EL (cell line): ENCODE measurements at places on chromosomes 2 and 18.
A peak's percentile ranks its signal among the peaks of the same experiment; 100 is the strongest.

DNA sequence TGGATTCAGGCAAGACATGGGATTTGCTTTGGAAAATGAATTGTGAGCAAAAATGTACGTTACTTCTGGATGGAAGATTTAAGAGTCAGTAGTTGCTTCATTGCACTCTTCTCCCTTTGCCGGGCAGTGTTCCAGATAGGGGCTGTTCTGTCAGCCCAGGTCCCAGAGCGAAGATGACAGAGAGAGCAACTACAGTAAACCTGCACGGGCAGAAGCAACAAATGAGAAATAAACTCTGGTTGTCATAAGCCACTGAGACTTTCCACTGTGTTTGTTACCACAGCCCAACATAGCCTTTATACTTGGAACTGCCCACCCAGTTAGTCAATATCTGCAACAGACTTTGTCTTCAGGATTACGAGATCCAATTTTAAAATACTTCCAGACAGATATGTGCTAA, 83.3 kb downstream of the CACNB4 start:
- no peak for DNase-seq

- peak; percentile 29 for DNase-seq
Observed at GRCh38 chr18:29188760-29189159, 1011.8 kb upstream of the CDH2 start.

DNA sequence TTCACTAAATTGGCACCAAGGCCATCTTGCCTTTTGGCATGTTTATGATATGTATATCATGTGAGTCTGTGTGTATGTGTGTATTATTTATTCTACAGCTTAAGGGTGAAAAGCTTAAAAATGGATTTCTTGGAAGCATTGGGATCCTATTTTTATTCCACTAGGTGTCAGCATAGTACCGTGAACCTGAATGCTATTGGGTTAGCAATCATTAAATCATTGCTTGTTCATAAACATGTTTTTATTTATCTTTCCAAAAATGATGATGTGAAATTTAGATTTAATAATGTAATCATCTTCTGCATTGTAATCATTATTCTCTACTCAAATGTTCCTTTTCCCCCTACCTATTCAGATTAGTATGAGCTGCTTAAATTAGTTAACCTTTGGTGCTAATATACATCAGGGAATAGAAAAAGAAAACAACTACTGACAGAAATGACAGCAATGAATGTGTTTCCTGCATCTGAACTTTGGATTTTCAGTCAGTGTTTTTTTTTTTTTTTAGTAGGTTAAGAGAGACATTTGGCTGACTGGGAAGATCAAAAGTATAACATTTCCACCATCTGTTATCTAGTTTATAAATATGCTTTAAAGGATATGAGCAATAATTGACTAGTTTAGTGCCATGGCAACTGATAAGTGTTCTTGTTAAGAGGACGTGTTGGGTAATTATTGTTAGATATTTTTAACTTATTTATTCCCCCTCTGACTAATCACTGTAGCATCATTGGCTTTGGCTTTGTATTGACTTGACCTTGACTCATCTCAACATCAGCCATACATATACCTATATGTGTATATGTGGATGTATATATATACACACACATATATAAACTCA, 14.1 kb upstream of the ZSWIM2 start:
- DNase-seq = peak; percentile 46

GRCh38 chr2:224039770-224040440, 819 bp upstream of the SERPINE2 start:
- no peak for DNase-seq

DNA sequence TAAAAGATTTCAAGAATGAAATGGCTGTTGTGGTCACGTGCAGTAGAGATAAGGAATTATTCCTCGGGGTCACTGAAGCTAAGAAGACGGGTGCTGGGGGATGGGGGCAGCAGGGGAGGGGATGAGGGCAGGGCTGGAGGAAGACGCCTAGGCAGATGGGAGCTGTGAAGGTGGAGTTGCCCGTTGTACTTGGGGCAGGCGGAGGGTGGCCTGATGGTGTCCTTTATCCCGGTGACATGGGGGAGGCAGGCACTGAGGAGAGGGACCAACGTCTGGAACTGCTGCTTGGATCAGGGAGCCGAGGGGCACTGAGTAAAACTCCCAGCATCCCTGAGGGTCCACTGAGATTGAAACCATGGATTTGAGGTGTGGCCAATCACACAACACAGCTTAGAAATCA, 64.9 kb downstream of the ZCCHC2 start:
- DNase-seq = no peak

DNA sequence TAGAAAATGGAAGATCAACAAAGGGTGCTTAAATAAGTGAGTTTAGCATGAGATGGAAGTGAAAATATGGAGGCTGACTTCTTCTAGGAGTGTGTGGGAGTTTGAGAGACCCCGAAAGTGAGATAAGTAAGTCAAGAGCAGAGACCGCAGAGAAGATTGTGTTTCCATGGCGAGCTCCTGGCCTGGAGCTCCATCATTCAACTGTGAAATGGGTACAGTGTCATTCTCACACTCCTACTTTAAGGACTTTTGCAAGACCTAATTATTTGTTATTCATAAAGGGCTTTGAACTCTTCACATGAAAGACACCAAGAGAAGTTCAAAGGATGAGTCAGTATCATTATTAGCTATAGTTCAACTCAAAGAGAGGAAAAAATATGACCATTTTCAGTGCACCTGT, 134.2 kb upstream of the PIK3C3 start:
- DNase-seq = no peak

- DNase-seq = peak; percentile 64
Observed at GRCh38 chr18:3248658-3249359, 1.2 kb downstream of the MYL12A start.

GRCh38 chr2:226334981-226335720, 464.5 kb downstream of the IRS1 start:
- peak; percentile 46 for DNase-seq

DNA sequence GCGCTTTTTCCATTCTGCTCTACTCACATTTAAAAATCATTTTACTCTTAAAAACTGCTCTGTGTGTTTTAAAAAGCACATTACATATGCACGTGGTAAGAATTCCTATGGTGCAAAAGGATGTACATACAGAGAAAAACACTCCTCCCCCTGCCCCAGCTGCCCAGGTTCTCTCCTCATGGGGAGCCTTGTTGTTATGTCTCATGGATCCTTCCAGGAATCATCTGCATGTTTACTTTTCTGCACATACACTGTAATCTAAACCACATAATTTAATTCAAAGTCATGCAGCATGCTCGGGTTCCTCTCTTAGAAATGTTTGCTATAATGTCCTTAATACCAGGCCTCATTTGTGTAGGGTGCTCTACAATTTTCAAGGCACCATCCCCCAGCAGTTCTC, 243.3 kb downstream of the LOXHD1 start:
- no peak for DNase-seq

DNA sequence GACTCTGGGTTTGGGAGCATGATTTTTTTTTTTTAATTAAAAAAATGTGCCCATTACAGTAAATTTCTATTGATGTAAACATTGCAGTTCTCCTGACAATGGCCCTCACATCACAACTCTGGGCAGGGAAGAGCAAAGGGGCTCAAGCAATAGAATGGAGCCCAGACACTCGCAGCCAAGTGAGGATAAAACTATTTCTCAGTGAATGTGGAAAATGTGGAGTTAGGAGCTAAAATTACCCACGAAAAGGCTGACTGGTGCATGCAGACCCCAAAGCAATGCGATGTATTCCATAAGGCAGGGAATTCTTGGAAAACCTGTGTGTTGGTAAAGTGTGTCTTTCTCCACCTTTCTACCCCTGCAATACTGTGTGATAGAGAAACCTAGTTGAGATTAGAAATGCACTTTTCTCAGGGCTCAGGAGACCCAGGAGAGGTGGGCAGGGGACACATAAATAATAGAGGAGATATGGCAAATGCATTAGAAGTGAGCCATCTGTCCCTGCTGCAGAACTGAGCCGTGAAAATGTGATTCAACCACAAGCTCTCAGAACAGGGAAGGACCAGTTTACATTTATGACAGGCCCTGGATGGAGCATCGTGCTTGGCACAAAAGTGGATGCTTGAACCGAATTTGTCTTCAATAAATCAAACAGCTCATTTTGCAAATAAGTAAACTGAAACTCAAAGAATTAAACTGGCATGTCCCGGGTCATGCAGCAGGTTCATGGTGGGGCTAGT, 100.1 kb downstream of the MYCN start:
- DNase-seq = no peak

GRCh38 chr2:9665898-9666297, 35.1 kb upstream of the YWHAQ start:
- peak; percentile 95 for DNase-seq

- DNase-seq = no peak
Observed at GRCh38 chr2:217273162-217273561, 413.3 kb upstream of the TNP1 start.

DNA sequence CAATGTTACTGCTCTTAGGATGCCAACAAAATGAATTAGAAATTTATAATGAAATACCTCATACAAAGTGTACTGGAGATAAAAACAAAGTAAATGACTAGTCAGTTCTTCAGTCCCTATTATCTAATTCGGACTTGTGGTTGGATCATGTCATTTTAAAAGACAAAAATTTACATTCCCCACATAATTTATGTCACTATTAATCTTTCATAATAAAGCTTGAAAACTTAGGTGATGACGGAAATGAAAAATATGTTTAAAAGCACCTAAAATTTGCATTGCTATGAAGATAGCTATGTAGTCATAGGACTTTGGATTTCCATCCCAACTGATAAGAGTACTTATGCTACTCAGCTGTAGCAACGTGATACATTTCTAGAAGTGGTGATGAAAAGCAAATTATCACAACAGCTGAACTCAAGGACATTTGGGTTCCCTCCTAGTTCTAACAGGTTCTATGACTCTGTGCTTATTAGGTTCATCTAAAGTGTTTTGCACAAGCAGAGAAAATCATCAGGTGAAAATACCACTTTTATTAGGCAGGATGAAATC, 58.4 kb downstream of the LRPPRC start:
- DNase-seq = no peak

DNA sequence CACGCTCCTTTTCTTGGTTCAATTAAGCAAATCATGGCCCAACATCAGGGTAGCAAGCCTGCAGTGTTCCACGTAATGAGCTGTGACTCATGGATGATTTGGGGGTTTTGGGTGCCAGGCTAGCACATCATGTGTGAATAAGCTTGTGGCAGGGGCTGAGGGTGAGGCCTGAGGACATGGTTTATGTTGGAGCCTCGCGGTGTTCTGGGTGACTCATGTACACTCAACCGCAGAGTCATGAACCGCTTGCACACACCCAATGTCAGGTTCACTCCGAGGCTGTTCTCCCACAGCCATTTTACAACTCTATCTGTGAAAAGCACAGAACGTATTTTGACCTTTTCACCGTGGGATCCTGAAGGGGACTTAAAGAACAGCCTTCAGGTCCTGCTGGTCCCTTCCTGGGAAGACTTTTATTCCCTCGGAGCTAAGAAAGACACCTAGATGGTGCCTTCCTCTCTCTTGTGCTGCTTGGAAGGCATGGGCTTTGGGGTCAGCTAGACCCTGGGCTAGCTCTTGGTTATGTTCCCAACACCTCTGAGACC, 139.9 kb upstream of the ZEB2 start:
- DNase-seq = peak; percentile 96

GRCh38 chr2:230323385-230324106, 3.4 kb upstream of the SP140L start:
- no peak for DNase-seq

DNA sequence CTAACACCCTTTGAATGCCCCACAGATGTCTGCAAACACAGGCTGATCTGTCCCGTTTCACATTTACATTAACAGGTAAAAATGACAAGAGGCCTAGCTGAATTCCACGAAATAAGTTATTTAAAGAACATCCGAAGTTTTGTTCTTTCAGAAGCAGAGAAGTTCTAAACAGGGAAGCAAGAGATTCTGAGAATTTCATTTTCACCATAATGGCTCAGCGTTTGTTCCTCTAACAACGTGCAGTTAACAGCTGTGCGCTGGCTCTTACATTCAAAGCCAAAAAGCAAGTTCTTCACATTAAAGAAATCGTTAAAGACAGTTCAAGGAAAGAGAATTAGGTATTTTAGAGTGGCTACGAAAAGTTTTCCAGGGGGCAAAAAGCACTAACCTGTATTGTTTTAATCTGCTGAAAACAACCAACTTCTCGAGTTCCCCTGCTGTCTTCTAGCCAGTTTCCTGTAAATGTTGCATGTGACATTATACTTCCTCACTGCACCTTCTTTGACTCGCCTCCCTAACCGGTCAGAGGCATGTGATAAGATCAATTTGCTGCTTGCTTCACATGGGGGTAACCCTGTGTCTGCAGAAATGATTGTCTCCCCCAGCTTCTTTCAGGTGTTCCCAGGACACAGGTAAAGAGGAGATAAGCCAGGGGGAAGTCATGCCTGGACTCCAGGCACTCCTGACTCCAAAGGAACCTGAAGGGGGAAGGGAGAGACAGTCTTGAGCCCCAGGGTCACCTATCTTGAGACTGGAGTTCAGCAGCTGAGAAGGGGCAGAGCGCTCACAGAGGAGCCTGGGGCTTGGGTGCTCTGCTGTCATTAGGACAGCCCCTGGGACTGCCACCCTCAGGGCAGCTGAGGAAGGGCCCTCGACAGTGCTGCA, 36.8 kb upstream of the WIPF1 start:
- DNase-seq = peak; percentile 32

DNA sequence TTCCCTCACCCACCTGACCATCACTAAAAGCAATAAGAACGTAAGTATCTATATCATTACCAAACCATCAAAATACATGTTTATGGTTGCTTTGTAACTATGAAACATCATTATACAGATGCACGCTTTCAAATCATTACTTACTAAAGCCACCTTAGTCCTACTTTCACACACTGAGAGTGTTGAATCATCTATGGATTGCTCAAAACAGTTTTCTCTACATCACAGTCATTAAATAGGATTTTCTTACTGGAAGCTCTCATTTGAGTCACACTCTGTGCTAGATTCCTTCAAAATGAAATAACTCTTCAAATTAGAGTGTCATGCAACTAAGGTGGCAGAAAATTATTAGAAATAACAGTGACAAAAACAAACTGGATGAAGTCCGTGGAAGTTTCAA, 878.4 kb downstream of the CPS1 start:
- no peak for DNase-seq

- DNase-seq = no peak
Observed at GRCh38 chr2:144771348-144771747, 251.4 kb upstream of the ZEB2 start.

DNA sequence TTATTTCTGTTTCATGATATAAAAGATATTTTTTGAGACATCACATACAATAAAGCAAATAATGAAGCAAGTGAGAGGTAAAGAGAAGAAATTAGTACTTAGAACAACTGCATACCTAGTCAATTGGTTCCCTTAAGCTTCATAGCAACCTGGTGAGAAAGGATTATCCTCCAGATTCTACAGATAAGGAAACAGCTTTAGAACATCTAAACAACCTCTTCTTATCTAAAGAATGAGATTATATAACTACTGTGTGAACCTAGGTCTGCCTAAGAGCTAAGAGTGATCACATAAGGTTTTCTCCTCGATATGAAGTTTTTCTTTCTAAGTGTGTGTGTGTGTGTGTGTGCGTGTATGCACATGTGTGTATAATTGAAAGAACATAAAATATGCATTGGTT, 265.1 kb downstream of the NOL4 start:
- no peak for DNase-seq

GRCh38 chr18:9217743-9218451, 81.3 kb downstream of the ANKRD12 start:
- no peak for DNase-seq
